Left colon (tissue), 2 donors: ENCODE measurements at places on chromosomes 6 and 20. TPM values are rescaled to one million over a fixed set of nuclear protein-coding genes. Genes with fewer than 3 reads are reported as not detected.

REM1 gene
- total RNA-seq, result 0.27 TPM

SNRPB gene
- 120 TPM for total RNA-seq

SEL1L2 gene
- total RNA-seq, result not detected

CNR1 gene
- total RNA-seq, result 3.4 TPM

OLIG3 gene
- not detected for total RNA-seq

HTR1E gene
- not detected for total RNA-seq
